NB4 (cell line): ENCODE measurements at places on chromosomes 1 and 21.

GRCh38 chr1:153340356-153340755 is 8.3 kb downstream of the PGLYRP4 start:
- no peak for DNase-seq

DNA sequence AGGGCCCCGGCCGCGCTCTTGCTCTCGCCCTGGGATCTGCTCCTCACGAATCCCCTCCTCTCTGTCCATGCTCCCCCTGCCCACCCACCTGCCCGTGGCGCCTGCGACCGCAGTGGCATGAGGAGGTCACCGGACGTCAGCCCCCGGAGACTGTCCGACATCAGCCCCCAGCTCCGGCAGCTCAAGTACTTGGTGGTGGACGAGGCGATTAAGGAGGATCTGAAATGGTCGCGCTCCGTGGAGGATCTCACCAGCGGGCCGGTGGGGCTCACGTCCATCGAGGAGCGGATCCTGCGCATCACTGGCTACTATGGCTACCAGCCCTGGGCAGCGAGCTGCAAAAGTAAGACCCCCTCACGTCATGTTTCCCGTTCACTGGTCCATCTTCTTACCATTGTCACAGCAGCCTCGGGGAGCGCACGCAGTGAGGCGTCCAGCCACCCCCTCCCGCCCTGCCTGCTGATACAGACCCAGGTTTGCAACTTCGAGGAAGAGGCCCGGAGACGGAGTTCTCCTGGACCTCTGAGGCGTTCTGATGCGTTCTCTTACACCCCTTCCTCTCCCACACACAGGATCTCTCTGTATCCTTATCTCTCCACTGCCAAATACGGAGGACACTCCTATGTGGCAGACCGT is 1.1 kb downstream of the SLC35F3 start:
- DNase-seq, result no peak

DNA sequence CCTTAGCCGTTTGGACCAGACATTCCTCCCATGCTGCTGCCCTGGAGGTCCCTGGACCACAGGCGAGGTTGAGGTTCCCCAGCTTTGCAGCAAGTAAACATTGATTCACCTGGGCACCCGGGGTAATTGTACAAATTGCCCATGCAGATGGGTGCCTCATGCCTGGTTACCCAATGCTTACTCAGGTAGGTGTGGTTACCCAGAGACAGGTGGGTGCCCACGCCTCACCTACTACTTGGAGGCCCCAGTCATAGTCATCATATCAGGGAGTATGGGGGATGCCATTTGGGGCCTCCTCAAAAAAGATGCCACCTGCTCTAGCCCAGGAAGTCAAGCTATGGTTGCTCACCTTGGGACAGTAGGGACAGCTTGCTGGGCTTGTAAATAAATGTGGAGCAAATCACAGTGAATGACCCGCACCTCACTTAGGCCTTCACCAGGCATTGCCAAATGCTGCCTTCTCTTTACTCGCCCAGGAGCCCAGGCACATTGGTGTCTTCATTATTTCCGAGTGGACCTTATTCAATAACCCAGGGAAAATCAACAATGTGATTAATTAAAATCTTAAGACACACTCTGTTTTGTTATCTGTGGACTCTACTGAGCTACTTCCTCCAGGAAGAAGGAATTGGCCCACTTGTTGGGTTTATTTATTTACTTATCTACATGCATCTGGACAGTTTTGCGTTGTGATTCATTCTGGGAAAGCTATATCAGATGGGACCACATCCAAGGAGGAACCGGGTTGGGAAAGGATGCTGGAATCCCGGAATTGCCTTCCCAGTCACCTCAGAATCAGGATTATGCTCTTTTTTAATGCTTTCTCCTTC is 35.6 kb upstream of the GRHL3 start:
- no peak for DNase-seq

DNA sequence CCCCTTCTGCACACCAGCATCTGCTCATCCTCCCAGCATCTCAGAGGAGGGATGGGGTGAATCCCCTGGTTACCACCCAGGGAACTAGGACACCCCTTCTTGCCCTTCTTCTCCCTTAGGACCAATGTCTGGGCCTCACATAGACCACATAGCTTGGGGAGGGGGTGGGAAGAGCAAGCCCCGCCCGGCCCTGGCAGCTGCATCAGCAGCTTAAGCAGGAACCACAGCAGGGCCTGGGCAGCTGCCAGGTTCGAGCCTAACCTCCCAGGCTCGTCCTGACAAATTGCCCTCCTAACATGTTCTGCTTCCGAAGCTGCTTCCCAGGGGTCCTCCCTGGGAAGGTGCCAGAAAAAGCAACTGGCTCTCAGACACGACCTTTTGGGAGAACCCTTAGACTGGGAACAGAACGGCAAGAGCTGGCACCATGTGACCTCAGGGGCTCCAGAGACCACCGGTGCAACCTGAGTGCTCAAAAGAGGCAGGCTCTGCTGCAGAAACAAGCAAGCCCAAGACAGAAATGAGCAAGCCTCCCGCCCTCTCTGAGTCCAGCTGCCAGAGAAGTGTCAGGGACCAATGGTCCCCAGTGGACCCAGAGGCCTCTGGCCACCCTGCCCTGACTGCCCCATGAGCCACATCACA is 18.4 kb upstream of the CLSTN1 start:
- DNase-seq, result no peak

DNA sequence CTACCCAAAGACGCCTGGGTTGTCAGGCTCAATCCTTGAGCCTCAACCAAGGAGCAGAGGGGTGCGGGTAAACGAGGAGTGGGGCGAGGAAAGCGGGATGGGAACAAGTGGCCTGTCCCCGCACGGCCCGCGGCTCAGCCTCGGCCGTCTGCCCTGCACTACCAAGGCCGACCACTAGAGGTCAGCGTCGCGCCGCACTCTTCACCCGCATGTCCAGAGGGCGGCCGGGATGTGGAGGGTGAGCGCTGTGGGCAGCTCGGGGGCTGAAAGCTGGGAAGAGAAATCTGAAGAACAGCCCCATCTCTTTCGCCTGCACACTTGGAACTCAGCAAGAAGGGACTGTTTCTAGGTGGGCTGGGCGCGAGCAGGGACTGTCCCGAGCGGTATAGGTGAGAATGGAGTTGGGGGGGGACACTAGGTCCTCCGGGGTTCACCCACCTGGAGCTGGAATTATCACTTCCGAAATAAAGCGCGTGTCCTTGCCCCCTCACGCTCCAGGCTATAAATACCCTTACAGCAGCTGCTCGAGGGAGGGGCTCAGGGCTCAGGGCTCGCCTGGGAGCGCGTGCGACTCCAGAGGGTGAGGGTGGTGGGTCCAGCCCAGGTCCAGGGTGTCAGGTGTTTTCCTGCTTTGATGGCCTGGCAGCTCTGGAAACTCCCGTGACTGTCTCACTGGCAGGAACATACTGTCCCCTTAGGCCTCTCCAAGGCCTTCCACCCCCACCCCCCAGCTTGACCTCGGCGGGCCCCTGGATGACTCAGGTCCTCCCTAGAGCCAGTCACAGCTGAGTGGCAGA is 9.8 kb downstream of the SLC30A2 start:
- peak; percentile 78 for DNase-seq

DNA sequence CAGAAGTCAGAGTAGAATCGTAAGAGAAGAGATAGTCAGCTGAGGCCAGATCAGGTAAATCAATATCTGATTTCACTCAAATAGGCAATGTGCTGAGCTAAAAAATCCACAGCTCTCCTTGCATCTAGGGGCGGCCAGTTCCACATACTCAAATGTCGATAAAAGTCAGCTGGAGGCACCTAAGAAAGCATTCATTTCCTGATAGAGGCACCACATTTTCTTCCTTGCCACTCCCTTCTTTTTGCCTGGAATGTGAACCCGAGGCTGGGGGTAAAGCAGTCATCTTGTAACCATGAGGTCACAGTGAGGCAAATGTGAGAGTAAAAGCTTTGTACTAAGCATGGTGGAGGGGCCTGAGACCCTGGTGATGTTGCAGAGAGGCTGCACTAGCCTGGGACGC is 24.2 kb upstream of the CTPS1 start:
- DNase-seq, result no peak

- no peak for DNase-seq
Observed at GRCh38 chr1:203278885-203279406, 26.4 kb upstream of the BTG2 start.

GRCh38 chr1:207901041-207901653 is 9.8 kb downstream of the CD34 start:
- no peak for DNase-seq

GRCh38 chr21:25457411-25457810 is 149.9 kb downstream of the MRPL39 start:
- DNase-seq, result peak; percentile 68

- no peak for DNase-seq
Observed at GRCh38 chr1:22875241-22875640, 97.4 kb downstream of the LACTBL1 start.

DNA sequence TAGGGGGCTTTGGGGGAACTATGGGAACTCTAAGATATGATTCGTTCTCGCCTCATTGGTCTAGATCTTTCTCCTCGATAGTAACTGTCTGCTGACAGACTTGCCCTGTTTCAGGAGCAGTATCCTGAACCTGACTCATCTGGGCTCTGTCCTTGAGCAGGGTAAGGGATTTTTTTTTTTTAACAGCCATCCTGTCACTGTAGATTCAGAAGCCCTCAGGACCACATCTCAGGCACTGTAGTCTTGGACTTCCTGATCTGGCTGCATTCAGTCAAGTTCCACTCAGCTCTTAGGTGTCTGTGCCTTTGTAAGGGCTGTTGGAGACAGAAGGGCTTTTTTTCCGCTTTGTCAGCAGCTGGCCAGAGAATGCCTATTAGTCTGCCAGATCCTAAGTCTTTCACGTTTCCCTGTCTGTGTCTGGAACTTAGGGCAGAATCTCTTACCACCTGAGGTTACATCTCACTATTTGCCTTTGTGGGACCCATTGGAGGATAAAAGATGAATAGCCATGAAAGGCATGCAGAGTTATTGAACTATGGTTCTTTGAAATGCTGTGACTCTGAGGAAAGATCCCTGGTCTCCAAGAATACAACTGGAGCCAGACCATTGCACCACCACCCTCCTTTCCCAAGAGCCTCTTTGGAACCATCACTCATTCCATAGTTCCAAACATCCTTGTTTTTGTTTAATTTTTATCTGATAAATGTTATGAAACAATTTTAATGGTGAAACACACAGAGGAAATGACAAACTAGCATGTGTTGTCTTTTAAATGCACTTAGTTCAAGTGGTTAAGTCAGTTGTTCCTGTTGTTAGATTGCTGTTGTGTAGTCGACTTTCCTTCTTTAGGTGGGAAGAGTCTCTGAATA is 49.7 kb upstream of the MACF1 start:
- no peak for DNase-seq

DNA sequence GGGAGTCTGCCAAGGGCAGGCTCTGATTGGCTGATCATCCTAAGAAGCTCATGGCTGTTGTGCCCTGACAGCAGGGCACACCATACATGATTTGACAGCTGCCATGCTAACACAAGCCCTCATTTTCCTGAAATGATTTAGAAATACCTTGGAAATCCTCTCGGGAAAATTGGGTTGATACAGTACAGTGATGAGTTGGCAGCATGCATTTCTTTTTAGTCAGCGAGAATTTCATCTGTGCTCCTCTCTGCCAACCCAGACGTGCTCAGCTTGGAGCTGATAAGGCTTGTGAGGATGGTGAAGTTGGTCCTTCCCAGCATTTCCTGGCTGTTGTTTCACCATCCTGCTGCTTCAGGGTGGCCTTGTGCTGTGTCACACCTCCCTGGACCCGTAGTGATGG is 22.6 kb upstream of the KCNQ4 start:
- no peak for DNase-seq

GRCh38 chr1:171582589-171582988 is 39.5 kb upstream of the MYOCOS start:
- no peak for DNase-seq

GRCh38 chr1:212473729-212474128 is 41.0 kb downstream of the NENF start:
- no peak for DNase-seq

DNA sequence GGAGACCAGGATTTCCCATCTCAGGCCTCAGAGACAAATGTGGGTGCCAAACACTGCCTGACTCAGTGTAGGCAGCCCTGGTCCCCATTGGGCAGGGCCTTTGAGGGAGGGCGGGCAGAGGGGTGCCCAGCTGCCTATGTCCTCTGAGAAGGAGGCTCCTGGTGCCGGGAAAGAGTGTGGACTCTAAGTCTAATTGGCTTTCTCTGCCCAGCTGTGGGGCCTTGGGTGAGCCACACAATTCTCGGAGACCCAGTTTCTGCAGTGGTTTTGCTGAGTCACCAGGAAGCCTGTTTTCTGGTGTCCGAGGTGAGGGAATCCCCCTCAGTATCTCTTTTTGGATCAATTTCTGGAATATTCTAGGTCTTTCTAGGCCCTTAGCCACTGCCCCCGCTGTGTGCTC is 35.3 kb upstream of the ACTL8 start:
- DNase-seq, result no peak

- DNase-seq, result no peak
Observed at GRCh38 chr1:205481218-205481617, 23.3 kb upstream of the CDK18 start.

DNA sequence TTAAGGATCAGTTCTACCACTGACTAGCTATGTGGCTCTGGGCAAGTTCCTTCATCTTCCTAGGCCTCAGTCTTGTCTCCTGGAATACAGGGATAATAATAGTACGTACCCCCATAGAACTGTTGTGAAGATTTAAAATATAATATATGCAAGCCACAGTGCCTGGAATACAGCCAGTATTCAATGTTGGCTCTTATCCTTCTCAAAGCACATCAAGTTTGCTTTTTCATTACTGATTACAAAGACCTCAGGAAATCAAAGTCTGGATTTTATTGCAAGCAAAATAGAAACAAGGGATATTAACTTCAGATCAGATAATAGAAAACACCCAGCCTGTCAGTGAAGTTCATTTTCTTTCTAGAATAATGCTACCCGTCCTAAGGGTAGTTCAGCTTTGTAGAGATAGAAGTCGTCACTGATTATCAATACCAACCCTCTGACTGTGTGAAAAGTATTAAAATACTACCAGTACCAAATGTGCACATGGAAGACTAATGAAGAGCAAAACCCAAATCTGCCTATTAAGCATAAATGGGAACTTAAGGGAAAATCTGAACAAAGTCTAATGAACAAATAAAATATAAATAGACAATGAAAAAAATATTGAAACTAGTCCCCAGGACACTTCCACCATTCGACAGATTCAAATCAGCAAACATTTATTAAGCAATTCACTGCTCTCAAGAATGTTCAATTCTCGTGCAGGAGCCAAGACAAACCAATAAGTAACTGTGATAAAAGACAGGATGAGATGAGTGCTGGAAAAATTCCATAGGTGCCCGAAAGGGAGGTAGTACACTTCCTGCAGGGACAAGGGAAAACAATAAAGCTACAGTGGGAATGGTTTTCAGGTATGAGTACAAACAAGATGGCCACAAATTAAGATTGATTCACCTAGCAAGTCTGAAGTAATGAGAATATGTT is 206.2 kb downstream of the SMYD3 start:
- DNase-seq, result no peak

DNA sequence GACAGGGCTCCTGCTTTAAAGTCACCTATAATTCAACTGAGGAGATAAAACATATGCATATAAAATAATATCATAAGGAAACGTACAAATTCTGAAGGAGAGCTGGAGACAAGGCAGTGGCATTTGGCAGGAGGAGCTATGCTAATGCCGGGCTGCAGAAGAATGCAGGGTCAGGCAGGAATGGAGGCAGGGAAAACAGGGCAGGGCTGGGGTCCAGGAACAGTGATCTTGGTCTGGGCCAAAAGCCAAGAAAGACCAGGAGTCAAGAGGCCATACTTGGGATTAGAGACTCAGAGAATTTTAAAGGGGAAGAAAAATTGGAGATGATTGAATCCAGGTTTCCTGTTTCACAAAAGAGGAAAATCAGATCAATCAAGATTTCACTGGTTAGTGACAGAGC is 20.0 kb upstream of the BRDT start:
- no peak for DNase-seq

GRCh38 chr21:25568246-25568645 is 39.0 kb downstream of the MRPL39 start:
- DNase-seq, result peak; percentile 2

GRCh38 chr1:220967911-220968310 is 88.7 kb downstream of the HLX start:
- no peak for DNase-seq
